Vagina (tissue), 2 donors: ENCODE measurements at places on chromosomes 4 and X.

DNA sequence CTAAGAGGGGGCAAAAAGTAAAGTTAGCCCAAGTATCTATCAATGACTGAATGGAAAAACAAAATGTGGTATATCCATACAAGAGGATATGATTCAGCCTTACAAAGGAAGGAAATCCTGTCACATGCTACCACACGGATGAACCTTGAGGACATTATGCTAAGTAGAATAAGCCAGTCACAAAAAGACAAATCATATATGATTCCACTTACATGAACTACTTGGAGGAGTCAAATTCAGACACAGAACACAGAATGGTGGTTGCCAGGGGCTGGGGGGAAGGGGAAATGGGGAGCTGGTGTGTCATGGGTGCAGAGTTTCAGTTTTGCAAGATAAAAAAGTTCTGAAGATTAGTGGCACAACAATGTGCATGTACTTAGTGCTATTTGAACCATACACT is 101.8 kb downstream of the SH3KBP1 start:
- no peak for DNase-seq

DNA sequence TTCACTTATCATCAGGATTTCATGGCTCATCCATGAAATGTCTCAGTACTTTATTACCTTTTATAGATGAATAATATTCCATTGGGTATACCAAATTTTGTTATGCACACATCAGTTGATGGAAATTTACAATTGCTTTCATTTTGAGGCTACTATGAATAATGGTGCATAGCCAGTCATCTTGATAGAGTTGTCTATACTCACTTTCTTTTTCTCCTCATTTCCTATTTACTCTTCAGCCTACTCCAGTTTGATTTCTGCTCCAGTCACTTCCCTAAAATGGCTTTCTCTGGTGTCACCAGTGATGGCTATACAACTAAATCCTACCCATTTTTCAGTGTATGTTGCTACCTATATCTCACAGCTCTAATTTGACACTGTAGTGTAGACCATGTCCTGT is 743.5 kb upstream of the MAGEB2 start:
- no peak for DNase-seq

- DNase-seq: no peak
These were observed 29.1 kb downstream of the MCUB start for GRCh38 chr4:109589119-109589518.

DNA sequence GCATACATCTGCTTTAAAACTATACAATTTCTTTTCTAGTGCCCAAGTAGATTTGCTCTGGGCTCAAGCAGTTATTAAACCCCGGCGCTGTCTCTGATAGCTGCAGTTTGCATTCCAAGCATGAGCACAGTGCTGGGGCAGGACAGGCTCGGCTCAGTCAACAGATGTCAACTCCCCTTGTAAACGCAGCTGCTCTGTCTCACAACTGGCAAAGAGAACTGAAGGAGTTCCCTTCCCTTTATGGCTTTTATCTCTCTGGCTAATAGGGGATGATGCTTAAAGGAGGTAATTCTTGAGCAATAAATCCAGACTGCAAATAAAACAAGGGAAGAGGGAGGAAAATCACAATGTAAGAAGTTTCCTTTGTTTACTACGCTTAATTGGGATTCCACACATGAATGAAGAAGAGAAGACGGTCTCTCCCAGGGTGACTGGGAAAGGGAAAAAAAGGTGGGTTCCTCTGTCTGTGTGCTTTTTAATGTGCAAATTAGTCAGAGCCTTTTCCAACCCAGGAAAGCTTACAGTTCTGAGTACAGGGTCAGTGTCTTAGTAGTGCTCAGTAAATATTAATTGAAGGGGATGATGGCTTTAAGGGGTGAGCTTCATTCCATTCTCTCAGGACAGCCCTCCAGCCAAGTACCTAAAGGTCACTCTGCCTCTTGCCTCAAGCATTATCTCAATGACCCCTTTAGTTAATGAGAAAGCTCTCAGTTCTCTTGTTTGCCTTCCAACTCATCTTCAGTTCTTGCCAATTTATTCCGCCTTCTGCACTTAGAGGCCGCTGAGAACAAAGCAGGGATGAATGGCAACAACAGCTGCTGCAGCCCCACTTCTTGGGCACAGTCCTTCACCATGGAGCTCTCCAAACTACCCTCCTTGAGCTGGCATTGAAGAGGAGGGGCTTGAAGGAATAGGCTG is 155.7 kb upstream of the JADE1 start:
- no peak for DNase-seq

DNA sequence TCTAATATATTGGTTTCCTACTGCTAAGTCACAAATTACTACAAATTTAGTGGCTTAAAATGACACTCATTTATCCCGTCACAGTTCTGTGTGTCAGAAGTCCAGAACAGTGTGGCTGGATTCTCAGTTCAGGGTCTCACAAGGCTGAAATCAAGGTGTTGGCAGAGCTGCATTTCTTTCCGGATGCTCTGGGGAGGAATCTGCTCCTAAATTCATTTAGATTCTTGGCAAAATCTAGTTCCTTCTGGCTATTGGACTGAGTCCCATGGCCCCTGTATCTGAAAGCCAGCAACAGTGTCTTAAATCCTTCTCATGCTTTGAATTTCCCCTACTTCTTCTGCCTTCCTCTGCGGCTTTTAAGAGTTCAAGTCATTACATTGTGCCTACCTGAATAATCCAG is 103.1 kb upstream of the BMP3 start:
- no peak for DNase-seq

GRCh38 chrX:16316331-16316730 is 149.1 kb downstream of the MAGEB17 start:
- DNase-seq: no peak

GRCh38 chr4:101163936-101164335 is 183.4 kb downstream of the PPP3CA start:
- no peak for DNase-seq

- no peak for DNase-seq
These were observed 81.0 kb upstream of the STIM2 start for GRCh38 chr4:26779674-26780073.

DNA sequence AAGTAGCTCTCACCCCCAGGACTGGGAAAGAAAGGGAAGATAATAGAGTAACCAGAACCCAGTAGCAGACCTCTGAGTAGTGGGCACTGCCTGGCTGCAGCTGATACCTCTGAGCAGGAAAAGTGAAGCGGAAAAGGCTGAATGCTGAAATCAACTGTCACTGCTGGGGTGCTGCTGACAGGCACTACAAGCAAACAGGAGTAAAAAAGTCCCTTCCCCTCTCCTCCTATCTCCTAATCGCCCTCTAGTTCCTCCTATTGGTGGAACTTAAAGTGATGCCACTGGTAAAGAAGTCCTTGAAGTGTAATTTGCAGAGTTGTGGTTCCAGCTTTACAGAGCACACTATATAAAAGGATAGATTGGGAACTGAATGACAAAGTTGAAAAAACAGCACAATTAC is 32.8 kb upstream of the GLRB start:
- DNase-seq: no peak

DNA sequence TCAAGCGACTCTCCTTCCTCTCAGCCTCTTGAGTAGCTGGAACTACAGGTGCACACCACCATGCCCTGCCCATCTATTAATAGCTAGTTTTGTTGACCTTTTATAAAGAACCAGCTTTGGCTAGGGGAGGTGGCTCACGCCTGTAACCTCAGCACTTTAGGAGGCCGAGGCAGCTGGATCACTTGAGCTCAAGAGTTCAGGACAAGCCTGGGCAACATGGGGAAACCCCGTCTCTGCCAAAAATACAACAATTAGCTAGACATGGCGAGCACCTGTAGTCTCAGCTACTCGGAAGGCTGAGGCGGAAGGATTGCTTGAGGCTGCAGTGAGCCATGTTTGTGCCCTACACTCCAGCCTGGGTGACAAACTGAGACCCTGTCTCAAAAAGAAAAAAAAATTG is 2.7 kb downstream of the TKTL1 start:
- DNase-seq: no peak

DNA sequence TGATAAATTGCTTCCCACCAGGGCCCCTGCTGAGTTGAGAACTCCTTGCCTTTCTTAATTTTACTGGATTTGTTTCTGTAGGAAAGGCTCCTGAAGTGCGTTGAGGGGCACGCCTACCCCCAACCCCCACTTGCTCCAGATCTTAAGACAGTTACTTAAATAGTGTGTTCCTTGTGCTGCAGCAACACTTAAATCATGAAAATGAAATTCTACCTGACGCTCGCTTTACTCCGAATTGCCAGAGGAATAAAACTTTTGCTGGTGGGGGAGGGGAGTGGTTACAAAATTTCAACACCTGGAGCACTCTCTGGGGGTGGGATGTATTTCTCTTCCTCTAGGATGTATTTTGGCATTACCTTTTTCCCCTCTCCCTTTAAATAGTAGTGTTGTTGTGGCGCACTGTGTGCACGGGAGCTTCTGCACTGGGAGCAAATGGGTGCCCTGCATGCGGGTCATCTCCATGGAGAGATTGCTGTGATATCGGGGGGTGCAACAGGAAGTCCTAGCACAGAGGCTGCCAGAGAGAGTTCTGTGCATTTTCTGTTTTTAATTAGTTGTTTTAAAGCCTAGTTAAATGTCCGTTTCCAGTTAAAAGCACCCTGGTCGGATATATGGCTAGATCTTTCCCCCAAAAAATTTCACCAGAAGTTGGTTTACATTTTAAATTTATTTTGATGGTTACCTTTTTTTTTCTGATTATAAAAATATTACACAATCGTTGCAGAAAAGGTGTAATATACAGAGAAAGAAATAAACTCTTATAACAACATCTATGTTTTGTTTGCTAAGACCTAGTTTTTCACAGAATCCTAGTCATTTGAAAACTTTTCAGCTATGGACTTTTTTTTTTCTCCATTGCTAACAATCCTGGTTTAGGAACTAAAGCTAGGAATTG is 207.7 kb downstream of the SOWAHB start:
- DNase-seq: no peak

- DNase-seq: no peak
These were observed 1231.3 kb upstream of the PRKX start for GRCh38 chrX:4944767-4945166.

DNA sequence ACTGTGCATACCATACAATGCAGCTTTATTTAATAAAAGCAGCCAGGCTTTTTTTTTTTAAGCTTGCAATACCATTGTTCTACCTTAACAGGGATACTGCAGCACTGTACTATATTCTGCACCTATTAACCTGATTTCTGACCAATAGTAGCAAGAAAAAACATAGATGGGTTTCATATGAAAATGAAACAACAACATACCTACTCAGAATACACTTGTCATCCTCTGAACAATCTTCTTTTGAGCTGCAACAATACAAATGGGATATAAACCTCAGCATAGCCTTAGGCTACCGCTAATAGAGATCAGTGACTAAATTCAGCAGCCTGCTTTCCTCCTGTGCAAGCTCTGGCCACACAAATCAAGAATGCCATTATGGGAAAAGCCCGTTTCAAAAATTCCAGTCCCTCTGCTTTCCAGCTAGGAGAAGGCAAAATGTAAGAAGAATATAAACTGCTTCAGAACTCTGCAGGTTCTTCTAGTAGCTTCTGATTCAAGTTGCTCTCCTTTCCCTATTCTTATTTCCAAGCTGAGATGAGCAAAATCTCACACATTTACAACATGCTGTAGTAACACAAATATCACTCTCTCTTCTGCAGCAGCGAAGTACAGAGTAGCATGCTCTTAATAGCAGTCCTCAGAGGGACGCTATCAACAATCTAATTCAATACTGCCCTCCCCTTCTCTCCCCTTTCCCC is 143.4 kb downstream of the KLHL13 start:
- DNase-seq: no peak

- DNase-seq: no peak
These were observed 243.9 kb upstream of the VCX3A start for GRCh38 chrX:6778544-6779503.

DNA sequence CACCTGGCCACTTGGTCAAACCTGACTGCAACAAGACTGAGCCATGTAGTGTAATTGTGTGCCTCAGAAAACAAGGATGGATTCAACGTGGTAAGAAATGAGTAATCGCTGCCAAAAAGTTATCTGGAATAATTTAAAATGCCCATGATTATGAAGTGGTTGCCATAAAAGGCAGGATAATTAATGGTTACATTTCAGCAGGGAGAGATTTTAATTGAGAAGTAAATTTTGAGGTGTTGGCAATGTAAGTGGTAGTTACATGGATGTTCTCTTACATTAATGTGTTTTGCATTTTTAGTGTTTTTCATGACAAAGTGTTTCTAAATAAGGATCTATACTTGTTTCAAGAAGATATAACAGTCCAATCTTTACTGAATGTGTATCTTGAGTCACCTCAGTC is 15.7 kb downstream of the HAUS3 start:
- DNase-seq: no peak

GRCh38 chrX:49878128-49878833 is 1.0 kb upstream of the USP27X start:
- DNase-seq: no peak

DNA sequence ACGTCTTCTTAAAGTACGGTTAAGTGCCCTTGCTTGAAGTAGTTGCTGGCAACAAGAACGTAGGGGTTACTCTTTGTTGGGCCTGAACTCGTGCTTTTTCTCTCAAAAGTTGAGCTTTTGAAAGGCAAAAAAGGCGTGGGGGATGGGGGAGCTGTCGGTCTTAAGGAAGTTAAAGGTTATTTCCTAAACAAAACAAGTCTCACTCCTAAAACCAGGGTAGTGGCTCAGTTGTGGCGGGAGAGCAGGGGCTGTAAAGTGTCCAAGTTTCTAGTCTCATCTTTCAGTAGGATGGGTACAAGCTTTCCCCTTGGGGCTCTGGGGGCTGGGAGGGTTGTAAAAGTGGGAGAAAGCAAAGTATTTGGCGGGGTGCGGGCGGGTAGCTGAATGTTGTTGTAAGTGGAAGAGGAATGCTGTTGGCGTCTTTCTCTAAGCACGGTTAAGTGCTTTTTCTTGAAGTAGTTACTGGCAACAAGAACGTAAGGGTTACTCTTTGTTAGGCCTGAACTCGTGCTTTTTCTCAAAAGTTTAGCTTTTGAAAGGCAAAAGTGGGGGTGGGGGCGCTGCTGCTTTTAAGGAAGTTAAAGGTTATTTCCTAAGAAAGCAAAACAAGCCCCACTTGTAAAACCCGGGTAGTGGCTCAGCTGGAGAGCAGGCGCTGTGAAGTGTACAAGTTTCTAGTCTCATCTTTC is 904 bp upstream of the WDR1 start:
- no peak for DNase-seq

GRCh38 chrX:120115438-120115963 is at the start of gene RHOXF1:
TSS of gene RHOXF1 (minus strand) at chrX:120115913. CDS start at chrX:120115862, 51 bp downstream.
- DNase-seq: no peak

GRCh38 chr4:76212851-76213414 is 691 bp downstream of the SCARB2 start:
- DNase-seq: no peak

GRCh38 chrX:50097071-50097470 is 103.7 kb downstream of the AKAP4 start:
- no peak for DNase-seq

GRCh38 chr4:153159016-153159415 is 45.2 kb upstream of the TRIM2 start:
- DNase-seq: no peak

GRCh38 chr4:8378776-8379175 is 61.7 kb downstream of the ACOX3 start:
- no peak for DNase-seq

DNA sequence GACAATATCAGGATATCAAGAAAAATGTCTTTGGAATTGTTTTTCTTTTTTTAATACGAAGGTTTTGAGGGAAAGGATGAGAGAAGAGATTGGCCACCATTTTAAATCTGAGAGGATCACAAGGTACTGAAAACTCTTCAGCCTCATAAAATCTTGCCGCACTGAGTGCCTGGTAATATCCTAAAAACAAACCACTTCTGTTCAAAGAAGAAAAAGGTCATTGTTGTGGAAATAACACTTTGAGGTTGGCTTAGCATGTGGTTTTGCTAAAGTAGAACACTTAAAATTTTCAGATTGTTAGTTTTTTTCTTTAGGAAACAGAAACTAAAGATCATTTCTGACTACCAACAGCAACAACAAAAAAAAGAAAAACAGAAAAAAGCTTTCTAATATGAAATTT is 1.0 kb upstream of the CLDN22 start:
- no peak for DNase-seq

GRCh38 chrX:63012574-63012973 is 338.6 kb downstream of the SPIN4 start:
- DNase-seq: no peak
